ENCODE measurements at places on chromosomes 16 and 17.
A peak's percentile ranks its signal among the peaks of the same experiment; 100 is the strongest.

DNA sequence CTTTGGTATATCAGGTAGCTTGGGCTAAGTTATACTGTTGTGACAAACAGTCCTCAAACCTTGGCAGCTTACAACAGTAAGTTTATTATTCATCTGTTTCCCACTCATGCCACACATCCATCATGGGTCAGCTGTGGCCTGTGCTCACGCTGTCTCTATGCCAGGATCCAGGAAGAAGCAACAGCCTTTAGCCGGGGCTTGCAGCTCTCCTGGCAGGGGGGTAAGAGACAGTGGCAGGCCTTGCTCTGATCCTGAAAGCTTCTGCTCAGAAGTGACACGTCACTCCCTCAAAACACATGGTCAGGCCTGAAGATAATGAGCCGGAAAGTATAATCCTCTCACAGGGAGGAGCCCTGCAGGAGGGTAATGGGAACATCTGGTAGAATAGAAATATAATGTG lies 377.6 kb downstream of the CPPED1 start:
- peak; percentile 3 for DNase-seq

DNA sequence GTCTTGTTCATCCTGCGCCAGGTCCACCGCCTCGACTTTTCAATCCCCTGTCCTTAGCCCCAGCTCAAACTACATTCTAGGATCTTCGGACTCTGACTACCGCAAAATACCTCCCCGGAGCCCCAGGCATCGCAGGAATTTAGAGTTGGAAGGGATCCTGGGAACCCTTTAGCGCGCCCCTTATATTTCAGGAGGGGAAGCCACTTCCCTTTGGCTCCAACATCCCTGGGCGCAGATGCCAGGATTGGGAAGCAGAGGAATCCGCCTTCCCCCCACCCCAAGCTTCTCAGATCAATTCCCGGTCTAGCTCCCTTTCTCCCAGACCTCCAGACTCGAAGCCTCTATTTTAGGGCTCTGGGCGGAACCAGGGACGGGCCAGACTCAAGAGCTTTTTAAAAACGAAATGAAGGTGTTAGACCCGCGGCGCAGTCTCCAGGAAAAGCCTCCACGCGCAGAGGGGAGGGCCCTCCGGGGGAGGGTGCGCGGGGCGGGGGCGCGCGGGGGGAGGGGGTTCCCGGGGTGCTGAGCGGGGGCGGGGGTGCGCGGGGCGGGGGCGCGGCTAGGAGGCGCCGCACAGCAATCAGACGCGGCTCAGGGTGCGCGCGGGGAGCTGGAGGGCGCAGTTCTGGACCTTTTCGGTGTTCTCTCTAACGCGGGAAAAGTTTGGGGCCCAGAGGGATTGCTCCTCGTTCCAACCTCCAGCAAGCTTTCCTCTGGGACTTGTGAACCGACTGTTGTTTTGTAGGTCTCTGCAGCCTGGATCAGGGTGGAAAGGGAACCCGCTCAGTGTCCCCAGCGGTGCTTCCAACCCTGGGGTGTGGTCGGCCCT lies 1.6 kb downstream of the AHSP start:
- no peak for DNase-seq

DNA sequence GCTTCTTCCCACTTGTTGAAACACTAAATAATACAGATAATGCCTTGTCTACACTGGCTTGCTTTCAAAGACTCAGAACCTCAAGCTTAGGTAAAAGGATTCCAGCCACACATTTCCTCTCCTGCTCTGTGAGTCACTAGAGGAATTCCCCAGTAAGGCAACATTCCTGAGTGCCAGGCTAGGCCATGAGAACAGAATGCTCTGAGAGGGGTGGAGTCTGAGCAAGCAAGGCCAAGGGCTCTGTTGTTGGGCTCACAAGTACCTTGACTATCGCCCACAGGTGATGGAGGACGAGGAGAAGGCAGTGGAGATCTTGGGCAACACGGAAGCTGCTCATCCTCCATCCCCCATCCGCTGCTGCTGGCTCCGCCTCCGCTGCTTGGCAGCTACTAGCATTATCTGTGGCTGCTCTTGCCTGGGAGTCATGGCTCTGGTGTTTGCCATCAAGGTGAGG lies 6.7 kb upstream of the PHKG2 start:
- DNase-seq: no peak

DNA sequence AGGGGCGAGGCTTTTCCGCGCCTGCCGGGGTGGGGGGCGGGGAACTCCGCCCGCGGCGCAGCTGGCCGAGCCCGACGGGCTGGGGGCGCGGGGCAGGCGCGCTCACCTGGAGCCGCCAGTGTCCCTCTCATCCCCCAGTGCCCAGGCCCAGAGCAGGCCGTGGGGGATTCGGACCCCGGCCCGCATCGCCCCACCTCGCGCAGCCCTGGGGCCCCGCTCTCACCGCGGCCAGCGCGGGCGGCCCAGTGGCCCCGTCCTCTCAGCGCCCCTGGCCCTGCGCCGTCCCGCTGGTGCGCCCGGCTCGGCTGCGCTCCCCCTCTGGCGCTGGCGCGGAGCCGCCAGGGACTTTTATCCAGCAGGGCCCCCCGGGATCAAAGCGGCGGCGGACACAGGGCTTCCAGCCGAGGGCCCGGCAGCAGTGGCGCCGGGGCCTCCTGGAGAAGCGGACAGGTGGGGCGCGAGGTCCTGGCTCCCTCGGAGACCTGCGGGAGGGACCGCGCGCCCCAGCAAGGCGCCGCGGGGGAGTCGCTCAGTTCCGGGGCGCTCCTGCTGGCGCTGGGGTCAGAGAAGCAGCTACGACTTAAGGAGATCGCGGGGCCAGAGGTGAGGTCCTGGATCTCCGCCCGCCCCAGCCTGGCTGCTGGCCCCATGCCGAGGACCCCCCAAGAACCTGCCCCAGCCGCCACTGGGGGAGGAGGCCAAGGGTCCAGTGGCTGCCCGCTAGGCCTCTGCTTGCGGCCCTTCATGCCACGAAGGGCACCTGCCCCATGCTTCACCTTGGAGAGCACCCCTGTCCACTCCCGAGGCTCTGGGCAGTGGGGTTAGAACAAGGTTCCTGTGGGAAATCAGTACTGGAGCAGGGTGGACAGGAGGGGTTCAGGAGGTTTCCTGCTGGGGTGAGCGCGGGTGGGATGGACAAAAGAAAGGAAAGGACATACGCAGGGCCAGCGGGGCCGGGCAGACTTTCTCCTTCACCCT lies 823 bp upstream of the NOTUM start:
- DNase-seq: no peak

- no peak for DNase-seq
Observed at GRCh38 chr17:64984851-64985521, 65.7 kb upstream of the LRRC37A3 start.

DNA sequence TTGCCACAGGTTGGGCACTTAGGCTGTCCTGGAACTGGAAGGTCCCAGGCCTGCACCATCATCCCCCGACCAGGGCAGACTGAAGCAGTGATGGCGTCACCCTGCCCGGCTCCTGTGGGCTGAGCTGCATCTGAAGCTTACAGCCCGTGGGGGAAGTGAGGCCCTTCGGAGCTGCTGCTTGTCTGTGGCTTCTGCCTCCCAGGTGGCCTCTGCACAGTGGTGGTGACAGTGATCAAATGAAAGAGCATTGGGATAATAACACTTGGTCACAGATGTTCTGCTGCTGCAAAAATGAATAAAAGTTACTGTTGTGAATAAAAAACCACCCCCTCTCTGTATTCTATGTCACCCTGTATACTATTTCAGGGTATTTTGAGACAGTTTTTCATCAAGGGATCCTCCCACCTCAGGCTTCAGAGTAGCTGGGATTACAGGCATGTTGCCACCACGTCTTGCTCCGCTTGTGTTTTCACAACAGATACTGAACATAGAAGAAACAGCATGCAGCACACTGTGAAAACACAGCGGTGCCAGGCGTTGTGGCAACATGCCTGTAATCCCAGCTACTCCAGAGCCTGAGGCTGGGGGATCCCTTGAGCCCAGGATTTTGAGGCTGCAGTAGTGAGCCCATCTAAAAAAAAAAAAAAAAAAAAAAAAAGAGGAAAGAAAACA lies 165.0 kb downstream of the LGALS9B start:
- DNase-seq: no peak

DNA sequence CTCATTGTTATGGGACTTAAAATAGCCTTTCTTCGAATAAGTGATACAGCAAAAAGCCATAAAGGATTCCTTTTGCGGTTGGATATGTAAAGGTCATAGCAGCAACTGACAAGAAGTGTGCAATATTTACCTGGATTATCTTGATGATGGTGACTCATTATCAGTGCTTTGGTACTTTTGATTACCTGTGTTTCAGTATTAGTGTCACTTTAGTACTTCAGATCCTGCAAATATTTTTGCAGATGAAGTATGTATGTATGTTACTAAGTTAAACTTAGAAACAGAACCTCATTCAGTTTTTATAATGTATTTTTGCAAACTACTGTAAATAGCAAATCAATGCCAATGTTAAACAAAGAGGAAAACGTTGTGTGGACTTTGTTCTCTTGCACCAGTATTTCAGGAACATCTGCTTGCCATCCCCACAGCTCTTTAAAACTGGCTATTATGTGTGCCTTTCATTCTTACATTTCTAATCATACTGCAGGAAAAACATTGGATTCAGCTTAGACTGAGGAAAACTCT lies 10.5 kb downstream of the CNEP1R1 start:
- DNase-seq: no peak

GRCh38 chr16:56995136-56995805 lies 5.9 kb downstream of the NLRC5 start:
- DNase-seq: no peak

- DNase-seq: no peak
Observed at GRCh38 chr17:82092628-82092994, 5.4 kb downstream of the FASN start.

DNA sequence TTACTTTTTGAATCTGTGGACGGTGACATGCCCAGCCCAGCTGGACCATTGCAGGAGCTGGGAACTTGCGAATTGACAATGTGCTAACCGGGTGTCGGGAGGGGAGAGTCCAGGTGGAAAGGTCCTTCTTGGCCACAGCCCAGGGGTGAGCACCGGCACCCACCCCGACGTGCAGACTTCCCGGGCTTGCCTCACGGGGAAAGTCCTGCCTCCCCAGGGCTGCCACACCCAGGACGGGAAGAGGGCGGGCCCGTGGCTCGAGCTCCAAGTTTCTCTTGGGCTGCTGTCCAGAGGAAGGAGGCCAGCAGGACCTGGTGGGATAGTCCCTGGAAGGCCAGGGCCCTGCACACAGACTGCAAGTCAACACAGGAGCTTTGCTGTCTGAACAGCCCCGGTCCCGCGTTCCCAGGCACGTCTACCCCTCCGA lies 17.7 kb downstream of the CARD14 start:
- DNase-seq: no peak

- DNase-seq: peak; percentile 80
Observed at GRCh38 chr17:44503147-44504029, at the start of gene GPATCH8. Gene GPATCH8 (minus strand): TSS chr17:44503406. CDS start chr17:44503370, 36 bp downstream.

DNA sequence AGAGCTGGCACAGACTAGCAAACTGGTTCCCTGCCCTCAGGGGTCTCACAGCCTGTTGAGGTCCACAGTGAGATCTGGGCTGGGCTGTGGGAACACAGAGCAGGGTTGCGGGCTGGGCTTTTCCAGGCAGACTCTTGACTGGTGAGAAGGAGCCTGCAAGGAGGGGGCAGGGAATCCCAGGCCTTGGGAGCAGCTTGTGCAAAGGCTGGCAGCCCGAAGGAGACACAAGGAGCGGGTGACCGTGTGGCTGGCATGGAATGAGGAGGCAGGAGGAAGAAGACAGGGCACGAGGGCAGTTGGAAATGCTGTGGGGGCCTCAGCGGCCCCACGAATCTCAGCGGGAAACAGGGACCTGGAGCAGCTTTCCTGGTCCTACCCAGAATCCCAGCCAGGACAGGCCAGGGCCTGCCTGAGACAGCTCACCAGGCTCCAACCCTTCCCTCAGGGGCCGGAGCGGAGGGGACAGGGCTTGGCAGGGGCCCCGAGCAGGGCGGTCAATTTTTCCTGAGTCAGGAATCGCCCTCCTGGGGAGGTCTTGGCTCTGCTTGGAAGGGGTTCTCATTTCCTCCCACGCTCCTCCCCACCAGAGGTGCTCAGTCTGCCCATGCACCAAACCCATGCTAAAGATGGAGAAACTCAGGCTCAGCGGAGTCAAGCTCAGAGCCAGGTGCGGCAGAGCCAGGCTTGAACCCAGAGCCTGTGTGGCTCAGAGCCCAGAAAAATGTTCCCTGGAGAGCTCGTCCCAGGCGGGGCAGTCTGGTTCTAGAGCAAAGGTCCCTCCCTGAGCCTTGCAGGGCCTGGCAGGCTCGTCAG lies 9.2 kb upstream of the SNN start:
- no peak for DNase-seq

DNA sequence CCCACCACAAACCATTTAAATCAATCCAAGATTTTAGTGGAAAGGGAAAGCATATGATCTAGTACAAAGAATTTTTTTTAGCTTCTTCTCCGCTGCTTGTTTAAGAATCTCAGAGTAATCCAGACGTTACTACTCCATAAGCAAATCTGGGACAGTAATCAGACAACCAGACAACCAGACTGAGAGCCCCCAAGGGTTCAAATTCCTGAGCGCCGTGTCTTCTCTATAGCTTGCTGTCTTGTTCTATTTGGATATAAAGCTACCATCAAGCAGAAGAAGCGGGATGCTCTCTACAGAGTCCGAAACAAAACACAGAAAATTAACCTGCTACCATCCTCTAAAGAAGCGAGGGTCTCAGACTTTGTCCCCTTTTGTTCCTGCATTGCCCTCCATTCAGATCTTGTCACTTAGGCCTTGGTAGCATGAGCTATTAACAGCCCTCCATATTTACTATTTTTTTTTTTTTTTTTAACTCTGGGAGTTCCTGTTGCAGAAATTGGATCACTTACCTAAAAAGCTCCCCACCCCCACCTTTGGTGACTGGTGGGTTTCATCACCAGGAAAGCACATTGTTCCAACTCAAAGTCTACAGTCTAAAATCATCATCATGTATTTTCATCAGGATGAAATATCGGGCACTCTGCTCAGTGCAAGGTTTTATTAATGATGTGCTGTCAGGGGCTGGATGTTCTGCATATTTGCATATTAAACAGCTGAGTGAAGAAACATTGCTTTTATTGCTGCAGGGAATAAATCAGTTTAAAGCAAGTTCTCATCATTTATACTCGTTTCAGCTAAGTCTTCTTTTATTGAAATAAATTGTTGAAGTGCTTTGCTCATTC lies 576.7 kb downstream of the WWOX start:
- no peak for DNase-seq

GRCh38 chr17:63540590-63540989 lies 9.7 kb upstream of the DCAF7 start:
- DNase-seq: no peak

DNA sequence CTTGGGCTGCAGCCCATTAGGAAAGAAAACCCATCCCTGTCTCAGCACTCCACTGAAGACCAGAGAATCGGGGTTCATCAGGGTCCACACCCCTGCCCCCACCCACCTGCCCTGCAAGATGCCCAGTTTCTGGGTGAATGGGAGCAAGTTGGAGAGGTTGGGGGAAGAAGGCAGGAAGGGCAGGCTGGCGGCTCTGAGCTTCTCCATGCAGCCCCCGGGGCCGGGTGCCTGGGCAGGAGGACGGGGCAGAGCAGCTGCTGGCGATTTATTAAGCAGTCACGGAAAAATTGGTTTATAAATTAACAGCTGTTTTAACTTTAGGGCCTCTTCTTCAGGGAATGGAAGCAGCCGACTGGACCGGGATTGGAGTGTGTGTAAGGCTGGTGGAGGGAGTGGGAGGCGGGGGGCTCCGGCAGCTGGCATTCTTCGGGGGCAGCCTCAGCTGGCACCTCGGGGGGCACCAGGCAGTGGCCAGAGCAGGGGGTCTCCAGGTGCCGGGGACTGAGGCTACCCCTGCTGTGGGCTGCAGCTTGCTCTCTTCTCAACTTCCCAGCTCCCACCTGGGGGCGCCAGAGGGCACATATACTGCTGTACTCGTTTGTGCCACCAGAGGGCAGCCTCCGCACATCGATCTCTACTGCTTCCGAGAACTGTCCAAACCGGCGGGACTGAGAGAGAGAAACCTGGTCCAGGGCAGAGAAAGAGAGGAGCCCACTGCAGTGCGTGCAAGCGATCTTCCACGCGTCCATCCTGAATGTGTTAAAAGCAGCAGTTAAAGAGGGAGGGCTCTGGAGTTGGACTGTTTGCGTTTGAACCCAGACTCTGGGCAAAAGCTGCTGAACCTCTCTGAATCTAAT lies 5.0 kb upstream of the PPP1R1B start:
- DNase-seq: no peak
